AG08395 (cell line): ENCODE measurements at places on chromosomes 11 and 22.
A peak's percentile ranks its signal among the peaks of the same experiment; 100 is the strongest.

- DNase-seq = peak; percentile 86
These were observed 69.7 kb upstream of the EP300 start for GRCh38 chr22:41022470-41023298.

DNA sequence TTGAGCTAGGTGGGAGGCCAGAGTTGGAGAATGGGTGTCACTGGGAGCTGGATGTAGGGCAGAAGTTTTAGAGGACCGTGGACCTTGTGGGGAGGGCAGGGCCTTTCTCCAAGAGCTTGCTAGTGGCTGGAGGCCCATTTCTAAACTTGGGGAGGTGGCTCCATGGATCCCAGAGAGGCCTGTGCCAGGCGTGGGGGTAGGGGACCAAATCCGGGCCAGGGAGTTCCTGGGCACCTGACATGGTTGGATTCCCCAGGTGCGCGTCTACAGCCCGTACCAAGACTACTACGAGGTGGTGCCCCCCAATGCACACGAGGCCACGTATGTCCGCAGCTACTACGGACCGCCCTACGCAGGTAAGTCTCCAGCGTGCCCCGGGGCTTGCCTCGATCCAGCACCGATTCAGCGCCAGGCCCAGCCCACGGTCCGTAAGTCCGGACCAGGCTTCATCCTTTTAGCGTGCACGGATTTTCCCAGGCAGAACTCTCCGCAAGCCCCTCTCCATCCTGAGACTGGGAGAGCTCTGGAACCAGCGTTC is 14.2 kb downstream of the PLEKHB1 start:
- no peak for DNase-seq

GRCh38 chr22:50473855-50474671 is 772 bp downstream of the SBF1 start:
- peak; percentile 64 for DNase-seq

- no peak for DNase-seq
These were observed 11.0 kb downstream of the RNF185 start for GRCh38 chr22:31170971-31171370.

DNA sequence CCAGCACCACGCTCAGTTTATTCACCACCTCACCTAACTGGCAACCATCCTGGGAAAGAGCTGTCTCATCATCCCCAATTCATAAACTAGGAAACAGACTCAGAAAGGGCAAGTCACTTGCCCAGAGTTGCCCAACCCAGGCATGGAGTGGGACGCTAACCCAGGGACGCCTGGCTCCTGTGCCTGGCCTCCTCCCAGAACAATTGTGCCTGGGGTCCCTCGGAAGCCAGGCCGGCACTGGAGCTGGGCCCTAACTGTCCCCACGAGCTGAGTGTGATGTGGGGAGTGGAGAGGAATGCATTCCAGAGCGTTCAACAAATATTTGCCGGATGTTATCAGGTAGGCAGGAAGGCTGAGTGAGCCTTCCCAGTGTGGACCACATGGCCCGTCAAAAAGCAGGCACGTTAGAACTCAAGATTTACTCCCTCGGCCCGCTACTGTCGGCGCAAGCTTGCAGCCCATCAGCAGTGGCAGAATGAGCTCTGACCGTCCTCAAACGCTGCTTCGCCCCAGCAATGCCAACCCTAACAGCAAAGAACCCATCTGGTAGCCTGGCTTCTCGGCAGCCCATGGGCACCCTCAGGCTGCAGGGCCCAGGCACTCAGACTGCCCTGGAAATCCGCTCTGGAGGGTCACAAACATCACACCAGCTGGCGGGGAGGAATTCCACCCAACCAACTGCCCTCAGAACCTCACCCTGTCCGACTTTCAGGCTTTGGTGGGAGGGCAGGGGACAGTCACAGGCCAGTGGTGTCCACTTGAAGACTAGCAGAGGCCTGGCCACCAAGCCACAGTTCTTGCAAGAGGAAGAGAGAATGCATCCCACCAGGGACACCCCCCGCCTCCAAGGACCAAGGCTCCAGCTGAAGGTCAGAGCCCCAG is 35.6 kb downstream of the MYH9 start:
- no peak for DNase-seq

GRCh38 chr11:108781946-108782345 is 117.1 kb downstream of the DDX10 start:
- no peak for DNase-seq

- DNase-seq = no peak
These were observed 350.8 kb downstream of the DLG2 start for GRCh38 chr11:85276332-85276731.

DNA sequence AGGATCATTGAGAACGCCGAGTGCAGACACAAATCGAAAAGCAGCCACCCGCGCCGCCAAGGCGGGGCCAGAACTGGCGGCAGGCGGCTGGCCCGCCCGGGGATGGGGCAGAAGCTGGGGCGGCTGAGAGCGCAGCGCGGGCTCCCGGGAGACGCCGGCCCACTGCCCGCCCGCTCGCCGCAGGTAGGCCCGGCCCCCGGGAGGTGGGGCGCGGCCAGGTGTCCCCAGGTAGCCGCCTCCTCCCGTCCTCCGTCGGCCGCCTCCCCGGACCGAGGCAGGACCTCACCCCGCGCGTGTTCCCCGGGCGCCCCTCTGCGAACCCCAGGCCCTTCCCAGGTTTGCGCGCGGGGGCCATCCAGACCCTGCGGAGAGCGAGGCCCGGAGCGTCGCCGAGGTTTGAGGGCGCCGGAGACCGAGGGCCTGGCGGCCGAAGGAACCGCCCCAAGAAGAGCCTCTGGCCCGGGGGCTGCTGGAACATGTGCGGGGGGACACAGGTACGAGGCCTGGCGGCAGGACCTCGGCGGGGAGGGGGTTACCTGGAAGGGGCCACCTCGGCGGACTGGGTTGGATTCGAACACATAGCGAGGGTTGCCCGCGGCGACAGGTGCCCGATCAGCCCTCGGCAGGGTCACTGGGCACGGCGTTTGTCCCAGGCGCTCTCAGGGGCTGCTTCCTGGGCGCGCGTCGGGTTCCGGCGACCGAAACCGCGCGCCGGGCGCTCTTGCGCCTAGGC is at the start of gene PRRG4:
PRRG4 (plus strand) TSS at position 248 of the 733 bp plus-strand sequence. CDS start 603 bp downstream, outside the sequence.
- peak; percentile 50 for DNase-seq

- DNase-seq = peak; percentile 6
These were observed 135.4 kb downstream of the METTL15 start for GRCh38 chr11:28243581-28243980.

DNA sequence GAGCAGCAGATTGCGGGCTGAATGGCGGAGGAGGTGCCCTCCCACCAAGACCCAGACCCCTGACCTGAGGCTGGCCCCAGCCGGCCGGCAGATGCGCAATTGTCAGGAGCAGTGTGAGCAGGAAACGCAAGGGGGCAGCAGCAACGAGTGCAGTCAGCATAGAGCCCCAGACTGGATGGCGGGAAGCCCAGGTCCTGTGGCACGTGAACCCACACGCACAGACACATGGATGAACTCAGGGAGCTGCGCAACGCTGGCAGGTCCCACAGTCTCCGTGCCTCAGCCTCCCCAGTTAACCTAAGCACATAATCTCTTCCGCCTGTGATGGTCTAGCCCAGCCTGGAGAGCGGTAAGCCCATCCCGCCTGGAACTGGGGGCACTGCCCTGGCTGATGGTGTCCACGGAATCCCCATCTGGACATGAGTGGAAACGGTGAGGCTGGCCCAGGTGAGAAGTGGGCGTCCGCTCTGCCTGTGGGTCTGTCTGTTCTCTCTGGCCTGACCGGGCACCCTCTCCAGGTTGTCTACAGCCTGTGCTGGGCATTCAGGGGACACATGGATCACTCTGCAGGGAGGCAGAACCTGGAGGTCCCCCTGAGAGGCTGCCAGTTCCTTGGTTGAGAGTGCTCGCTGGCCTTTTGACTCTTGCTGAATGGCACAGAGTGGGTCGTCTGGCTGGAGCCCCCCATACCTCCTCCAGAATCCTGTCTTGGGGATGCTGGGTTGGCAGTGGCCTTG is 626 bp upstream of the TBX10 start:
- DNase-seq = peak; percentile 69
